ENCODE measurements at places on chromosomes 12 and 14.
A peak's percentile ranks its signal among the peaks of the same experiment; 100 is the strongest.

- no peak for DNase-seq
These were observed 297.2 kb upstream of the AMIGO2 start for GRCh38 chr12:47376927-47377326.

GRCh38 chr14:24875203-24875838, 174.6 kb downstream of the STXBP6 start:
- DNase-seq = no peak

- no peak for DNase-seq
These were observed 248.2 kb downstream of the C12orf42 start for GRCh38 chr12:103247531-103247930.

GRCh38 chr14:64601571-64601970, 51.8 kb downstream of the PPP1R36 start:
- no peak for DNase-seq

- no peak for DNase-seq
These were observed 23.6 kb downstream of the RASSF3 start for GRCh38 chr12:64633940-64634337.

DNA sequence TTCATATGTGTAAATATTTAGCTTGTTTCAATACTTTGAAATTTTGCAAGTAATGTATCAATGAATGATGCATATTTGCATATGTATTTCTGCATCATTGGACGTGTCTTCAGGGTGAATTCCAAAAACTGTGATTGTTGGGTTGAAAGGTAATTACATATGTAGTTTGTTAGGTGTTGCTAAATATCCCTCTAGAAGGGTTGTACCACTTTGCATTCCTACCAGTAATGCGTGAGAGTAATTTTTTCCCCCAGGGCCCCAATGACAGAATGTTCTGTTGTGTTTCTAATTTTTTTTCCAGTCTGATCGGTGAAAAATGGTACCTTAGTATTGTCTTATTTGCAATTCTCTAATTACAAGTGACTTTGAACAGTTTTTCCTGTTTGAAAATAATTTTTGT, 408.9 kb downstream of the NAV3 start:
- DNase-seq = no peak

GRCh38 chr12:4052691-4053090, 179.5 kb upstream of the PARP11 start:
- DNase-seq = no peak

DNA sequence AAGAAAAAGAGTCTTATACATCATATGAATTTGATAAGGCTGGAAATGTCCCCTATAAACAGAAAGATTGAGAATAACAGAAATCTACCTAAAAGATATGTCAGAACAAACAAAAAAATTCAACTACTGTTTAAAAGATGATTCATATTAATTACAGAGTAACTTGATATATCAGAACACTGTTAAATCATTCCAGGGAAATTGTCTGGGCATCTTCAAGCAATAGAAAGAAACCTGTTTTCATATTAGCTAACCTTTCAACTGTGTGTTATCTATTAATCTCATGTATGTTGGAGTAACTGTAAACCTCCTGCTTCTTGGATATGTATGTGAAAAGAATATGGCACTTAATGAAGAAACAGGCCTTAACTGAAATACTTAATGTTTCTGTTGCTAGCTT, 96.7 kb downstream of the NUBPL start:
- DNase-seq = no peak

GRCh38 chr12:65879878-65880277, 55.6 kb downstream of the HMGA2 start:
- no peak for DNase-seq

DNA sequence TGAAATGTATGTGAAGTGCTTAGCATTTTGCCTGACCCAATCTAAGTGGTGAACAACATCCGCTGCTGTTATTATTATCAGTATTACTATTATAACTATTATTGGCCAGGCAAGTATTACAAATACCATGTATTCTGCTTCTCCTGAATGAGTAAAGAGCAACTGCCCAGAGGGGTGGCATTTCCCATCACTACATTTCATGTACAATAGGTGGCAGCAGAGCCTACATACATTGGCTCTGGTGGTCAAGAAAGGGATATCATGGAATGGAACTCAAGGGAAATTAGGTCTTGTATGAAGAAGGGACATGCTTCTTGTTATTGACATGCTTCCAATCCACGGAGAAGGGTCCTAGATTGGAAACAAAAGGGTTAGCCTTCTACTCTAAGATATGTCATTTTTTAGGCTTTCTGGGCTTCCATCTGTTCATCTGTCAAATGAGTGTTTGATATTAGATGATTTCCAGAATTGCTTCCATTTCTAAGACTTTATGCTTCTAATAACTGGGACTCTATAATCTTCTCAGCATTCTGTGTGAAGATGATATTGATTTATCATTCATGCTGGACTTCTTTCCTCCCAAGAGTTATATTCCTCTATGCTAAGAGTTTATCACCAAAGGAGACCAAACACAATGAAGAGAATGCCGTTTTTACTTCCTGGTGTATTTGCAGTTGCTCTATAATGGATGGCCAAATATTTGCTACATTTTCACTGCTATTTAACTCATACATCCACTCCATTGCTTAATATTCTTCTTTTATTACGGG, 239.1 kb downstream of the SSPN start:
- no peak for DNase-seq

DNA sequence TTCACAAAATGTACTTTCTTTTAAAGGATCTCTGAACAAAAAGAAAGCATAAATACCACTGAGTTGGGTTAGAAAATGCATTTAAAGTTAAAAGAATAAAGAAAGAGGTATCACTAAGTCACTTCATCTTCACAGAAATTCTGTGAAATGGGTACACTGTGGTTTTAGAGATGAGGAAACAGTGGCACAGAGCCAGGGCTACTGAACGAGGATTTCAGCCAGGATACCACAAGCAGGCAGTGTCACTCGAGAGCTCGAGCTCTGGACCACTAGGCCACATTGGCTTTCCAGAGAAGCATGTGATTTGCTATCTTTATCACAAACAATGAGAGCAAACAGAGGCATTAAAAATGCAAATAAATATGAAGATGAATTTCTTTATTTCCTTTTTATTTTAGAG, 51.0 kb downstream of the WDHD1 start:
- no peak for DNase-seq

GRCh38 chr12:63037746-63038712, 103.1 kb upstream of the PPM1H start:
- DNase-seq = no peak

- DNase-seq = peak; percentile 53
These were observed 7.9 kb upstream of the CEP170B start for GRCh38 chr14:104856869-104857860.

DNA sequence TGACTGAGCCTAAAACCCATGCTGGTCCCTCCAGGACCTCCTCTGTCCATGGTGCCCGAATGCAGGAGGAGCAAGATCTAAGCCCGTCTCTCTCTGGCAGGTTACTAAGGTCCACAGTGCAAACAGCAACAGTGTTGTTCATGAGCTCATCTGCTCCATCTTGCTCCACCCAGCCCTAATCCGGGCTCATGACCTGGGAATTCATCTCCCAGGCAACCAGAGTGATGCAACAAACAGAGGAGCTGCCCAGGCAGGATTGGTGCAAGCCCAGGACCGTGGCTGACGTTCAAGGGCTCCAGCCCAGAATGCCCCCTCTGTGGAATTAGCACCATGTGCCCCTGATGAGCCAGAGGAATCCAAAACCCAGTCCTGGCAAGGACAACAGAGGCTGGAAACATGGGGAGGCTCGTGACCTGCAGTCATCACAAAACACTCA, 29.9 kb downstream of the HSPB8 start:
- DNase-seq = no peak

GRCh38 chr12:120872487-120872886, 31.7 kb downstream of the SPPL3 start:
- DNase-seq = no peak

- no peak for DNase-seq
These were observed 30.1 kb upstream of the MAP1LC3B2 start for GRCh38 chr12:116529048-116529447.

DNA sequence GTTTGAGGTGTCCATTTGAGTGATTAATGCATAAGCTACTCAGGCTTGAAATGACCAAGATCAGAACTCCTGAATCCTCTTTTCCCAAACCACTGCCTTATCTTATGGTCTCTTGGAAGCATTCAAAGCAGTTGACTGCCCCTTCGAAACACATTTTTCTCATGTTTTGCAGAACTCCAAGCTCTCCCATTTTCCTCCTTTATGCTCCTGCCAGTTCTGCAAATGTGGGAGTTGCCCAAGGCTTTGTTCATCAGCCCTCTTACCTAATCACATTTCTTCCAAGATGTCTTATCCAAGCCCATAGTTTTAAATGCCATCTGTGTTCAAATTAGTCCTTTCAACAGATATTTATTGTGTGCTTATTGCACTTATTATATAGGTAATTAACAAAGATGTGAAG, 1.8 kb upstream of the DNAAF2 start:
- DNase-seq = peak; percentile 51

GRCh38 chr12:62789851-62790250, 145.1 kb downstream of the PPM1H start:
- DNase-seq = no peak

GRCh38 chr14:100660882-100661635, 65.6 kb upstream of the DLK1 start:
- no peak for DNase-seq

DNA sequence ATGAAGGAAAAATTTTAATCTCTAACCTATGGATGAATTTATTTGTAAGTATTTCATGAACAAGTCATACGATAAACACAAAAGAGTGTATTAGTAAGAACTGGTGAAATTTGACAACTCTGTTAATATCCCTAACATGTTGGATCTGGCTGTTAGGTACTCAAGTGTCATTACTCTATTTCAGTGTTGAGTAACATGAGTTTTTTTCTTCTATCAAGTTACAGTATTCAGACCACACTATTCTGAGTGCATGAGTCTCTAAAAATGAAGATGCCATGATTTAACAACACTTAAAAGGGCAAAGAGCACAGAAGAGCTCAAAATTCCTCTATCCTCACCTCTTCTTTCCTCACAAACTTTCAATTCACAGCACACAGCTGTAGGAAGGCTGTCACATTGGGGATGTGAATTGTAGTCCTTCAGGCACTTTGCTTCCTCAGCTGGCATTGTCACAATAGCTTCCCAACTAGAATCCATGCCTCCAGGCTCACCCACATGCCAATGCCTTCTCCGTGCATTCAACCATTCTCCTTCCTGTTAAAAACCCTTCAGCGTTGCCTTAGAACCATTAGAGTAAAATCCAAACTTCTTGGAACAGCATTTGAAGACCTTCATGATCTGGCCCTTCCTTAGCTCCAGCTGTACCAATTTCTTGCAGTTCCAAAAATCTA, 73.7 kb upstream of the DBX2 start:
- no peak for DNase-seq

GRCh38 chr14:49892301-49892635, 614 bp upstream of the ARF6 start:
- peak; percentile 87 for DNase-seq

GRCh38 chr12:70883855-70884254, 36.7 kb downstream of the PTPRR start:
- DNase-seq = no peak

GRCh38 chr12:104942075-104942474, 16.0 kb downstream of the SLC41A2 start:
- DNase-seq = no peak

DNA sequence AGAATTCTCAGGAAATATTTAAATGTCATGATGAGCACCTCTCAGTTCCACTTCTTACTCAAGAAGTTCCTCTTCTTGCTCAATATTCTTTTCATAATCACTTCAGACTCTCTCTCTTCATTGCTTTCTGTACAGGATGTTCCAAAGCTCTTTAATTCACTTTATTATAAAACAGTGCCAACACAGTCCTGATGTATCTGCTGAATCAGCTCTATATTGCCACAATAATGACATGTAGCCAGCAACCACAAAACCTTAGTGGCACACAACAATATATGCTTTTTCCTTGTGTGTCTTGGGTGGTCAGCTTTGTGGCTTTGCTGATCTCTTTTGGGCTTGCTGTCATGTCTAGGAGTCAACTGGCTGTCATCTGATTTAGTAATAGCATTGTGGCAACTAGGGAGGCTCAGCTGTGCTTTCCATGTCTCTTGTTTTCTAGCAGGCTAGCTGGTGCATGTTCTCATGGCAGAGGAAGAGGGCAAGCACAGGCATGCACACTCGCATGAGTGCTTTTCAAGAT, 52.8 kb upstream of the SLC2A13 start:
- no peak for DNase-seq

GRCh38 chr14:105100910-105101309, 35.7 kb upstream of the GPR132 start:
- DNase-seq = no peak

DNA sequence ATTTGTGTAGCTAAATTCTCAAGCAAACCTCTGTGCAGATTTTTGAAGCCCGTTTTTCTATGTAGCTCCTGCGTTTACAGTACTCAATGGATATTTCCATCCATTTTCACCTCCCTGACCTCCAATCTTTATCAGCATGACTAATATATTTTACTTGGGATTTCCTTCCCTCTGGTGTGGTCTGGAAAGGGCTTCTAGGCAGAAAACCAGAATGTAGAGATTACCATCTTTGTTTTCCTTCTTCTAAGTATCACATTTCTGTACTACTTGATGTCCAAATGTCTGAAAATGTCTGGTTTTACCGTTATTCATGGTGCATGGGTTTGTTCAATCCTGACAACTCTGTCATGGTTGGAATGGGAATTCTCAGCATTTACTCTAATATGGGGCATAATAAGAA, 907.6 kb upstream of the FLRT2 start:
- no peak for DNase-seq

- DNase-seq = peak; percentile 85
These were observed 519 bp downstream of the MORN3 start for GRCh38 chr12:121668750-121669520.

DNA sequence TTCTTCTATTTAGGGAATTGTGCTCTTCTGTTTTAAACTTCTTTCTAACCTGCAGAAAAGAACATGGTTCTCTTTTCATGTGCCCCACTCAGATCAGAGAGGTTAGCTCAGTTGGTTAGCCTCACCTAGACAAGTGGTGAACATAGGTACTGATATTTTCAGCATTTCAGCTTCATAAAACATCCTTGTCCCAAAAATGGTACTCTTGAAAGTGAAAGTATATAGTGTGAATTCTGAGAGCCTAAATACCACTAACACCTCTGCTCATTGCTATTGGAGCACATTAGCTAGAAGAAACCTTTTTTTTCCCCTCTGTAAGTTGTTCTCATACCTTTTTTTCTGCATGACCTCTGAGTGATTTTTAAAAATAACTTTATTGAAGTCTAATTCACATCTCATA, 17.6 kb downstream of the UBE3B start:
- no peak for DNase-seq

- peak; percentile 71 for DNase-seq
These were observed 93.1 kb upstream of the EVL start for GRCh38 chr14:99971941-99972747.

DNA sequence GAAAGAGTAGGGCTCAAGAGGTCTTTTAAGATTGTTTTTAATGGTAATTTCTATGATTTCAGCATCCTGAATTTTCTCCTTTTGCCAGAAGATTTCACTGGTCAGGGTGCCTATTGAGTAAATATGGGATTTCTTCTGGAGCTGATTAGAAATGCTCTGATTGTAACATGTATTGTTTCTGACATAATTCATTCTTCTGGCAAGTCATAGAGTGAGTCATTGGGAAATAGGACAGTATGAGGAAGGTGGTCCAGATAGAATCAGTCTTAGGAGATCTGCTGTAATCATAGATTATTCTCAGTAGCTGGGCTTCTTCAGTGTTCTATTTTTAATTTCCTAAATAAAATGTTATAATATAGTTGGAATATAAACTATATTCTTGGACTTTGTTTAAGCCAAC, 182.0 kb upstream of the NAV3 start:
- DNase-seq = no peak
